ENCODE measurements at places on chromosomes 2 and 18.

DNA sequence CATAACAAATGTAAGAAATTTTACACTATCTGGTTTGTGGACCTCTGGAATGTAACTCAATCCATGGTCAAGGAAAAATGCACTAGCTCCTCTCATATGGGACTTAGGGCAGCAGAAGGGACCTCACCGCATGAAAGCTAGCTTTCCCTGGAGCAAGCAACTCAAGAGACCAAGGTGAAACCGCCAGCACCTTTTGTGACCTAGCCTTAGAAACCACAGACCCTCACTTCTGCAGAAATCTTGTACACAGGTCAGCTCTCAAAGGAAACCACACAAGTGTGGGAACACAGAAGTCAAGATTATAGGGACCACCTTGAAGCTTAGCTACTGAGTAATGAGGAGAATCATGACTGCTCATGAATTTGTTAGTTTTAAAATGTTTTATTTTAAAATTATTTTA is 222.5 kb downstream of the DLGAP1 start:
- DNase-seq = no peak

- no peak for DNase-seq
Observed at GRCh38 chr18:27674411-27674810, 489.3 kb upstream of the CHST9 start.

- no peak for DNase-seq
Observed at GRCh38 chr2:82307511-82307910, 2003.0 kb upstream of the LRRTM1 start.

- no peak for DNase-seq
Observed at GRCh38 chr2:5164776-5165525, 527.2 kb upstream of the SOX11 start.

DNA sequence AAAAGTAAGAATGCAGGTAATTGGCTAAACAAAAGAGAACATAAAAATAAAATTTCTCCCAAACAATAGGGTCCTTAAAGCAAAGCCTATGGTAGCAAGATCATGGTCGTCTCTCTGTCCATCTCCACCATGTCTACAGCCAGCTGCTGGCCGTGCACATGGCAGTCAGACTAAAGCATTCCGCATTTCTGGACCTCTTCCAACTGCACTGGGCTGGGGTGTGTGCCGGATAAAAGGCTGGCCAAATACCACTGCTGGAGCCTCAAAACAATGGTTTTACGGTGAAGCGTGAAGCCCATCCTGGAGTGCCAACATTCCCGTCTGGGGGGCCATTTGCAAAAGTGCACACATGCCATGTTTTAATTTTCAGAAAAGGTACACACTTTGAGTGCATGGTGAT is 74.8 kb upstream of the PIEZO2 start:
- no peak for DNase-seq

GRCh38 chr2:102620332-102620731 is 979 bp downstream of the SLC9A2 start:
- DNase-seq = no peak

DNA sequence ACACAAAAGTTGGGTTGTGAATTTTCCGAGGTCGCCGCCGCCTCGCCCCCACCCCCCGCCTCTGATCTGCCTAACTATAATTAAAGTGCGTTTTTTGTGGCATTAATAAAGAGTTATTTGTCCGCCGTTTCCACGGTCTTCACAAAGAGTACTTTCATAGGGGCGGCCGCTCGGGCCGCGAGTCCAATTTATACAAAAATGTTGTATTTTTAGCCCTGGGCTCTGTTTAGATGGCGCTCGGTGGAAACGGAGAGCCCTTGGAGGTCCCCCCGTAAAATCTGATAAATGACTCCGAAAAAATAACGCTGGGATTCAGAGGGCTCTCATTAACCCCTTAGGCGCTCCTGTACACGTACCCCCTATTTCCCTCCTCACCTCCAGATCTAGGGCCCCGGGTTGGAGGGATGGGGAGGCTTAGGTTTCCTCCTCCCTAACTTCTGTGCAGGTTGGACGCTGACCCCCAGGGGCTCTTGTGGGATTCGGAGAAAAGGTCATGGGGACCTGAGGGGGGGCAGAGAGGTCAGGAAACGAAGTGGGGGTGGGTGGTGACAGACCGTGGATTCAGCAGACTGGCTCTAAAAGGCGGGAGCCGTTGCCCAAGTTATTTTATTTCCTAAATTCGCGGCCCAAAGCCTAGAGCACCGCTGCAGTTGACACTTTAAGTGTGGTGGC is 1.9 kb downstream of the CYP26B1 start:
- DNase-seq = no peak

- DNase-seq = no peak
Observed at GRCh38 chr2:149634103-149634502, 46.5 kb upstream of the MMADHC start.

DNA sequence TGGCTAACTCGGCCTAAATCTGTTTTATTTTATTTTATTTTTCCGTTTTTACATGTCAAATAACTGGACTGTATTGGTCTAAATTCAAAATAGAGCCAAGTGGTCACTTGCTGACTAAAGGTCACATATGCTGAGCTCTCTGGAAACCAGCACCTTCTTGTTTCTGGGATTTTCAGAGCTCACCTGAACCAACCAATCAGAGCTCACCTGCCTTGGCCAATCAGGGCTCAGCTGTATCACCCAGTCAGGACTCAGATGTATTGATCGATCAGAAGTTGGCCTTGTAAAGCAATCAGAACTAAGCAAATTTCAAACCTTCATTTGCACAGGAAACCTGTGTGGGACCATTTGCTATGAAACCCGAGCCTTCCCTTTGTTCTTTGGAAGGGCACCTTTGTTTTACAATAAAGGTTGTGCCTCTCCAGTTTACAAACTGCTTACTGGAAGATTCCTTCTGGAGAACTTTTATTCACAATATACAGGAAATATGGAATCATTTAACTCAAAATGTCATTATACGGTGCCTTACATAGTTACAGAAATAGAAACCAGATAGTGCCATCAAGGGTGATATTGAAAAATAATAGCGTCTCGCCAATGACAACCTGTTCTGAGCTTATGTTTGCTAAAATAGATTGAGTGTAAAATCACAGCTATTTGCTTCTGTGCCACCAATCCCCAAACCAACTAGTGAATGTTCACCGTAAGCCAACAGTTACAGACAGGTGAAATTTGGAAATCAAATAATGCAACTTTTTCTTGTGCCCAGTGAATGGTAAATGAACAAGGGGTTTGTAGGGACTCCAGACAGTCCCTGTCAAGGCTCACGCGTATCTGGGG is 17.3 kb upstream of the PSD4 start:
- no peak for DNase-seq

- no peak for DNase-seq
Observed at GRCh38 chr2:190849774-190850173, 30.8 kb upstream of the GLS start.

Data from CD4-positive, CD25-positive, alpha-beta regulatory T cell (primary cell).